Thymus (tissue), 14 donors: ENCODE measurements at places on chromosomes 5 and 9. TPM values are rescaled to one million over a fixed set of nuclear protein-coding genes. Genes with fewer than 3 reads are reported as not detected.

Gene RBM22
- total RNA-seq: 38.4 TPM

Gene RGS7BP
- 0.14 TPM for total RNA-seq

Gene DAPK1
- 35.5 TPM for total RNA-seq

Gene FBP2
- total RNA-seq: 0.38 TPM

Gene PCDHB11
- 0.24 TPM for total RNA-seq

Gene NFX1
- total RNA-seq: 23.3 TPM

Gene BAAT
- total RNA-seq: 0.09 TPM
